ENCODE measurements at places on chromosomes 11 and 22.
A peak's percentile ranks its signal among the peaks of the same experiment; 100 is the strongest.

DNA sequence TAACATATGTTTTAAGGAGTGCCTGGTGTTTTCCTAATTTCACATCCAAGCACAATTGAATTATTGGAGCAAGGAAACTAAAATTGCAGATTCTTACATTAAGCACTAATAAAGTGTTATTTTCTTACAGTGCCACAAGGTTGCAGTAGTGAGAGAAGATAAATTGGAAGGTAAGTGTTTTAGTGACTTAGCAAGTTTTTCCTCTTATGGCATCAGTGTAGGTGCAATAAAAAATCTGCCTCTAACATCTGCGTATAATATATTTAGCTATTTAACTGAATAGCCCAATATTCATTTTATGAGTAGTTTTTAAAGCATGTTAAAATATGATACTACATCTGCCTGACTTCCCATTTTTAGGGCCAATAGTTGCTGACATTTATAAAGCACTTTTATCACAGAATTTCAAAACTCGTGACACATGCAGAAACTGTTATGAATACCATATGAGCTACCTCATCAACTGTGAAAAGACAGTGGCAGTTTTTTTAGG lies 19.0 kb downstream of the POLD3 start:
- peak; percentile 14 for DNase-seq

GRCh38 chr11:110491577-110492320 lies 62.0 kb downstream of the FDX1 start:
- DNase-seq: no peak

DNA sequence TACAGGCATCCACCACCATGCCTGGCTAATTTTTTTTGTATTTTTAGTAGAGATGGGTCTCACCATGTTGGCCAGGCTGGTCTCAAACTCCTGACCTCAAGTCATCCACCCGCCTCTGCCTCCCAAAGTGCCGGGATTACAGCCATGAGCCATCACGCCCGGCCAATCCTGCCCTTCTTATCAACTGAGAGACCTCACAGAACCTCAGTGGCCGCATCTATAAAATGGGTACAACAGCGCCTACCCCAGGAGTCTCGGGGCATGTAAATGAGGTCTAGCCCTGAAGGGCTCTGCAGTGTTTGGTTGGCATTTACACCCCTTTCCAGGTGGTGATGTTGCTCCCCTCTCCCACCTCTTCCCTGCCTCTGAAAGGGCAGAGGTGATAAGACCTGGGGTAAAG lies 11.7 kb downstream of the SYNGR1 start:
- no peak for DNase-seq

DNA sequence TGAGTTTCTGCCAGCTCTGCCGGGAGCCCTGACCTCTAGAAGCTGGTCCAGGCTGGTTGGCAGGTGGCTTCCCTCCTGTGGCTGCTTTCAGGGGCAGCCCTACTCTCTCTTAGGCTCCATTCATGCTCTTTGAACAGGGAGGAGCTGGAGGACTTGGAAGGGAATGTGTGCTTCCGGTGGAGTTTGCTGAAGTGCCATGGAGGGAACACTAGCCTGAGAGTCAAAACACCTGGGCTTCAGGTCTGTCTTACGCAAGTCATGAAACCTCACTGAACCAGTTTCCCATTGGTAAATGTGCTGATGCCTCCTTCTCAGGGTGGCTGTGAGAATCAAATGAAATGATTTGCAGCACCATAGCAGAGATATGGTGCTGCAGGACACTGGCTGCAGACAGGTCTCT lies 224.5 kb downstream of the KIRREL3 start:
- DNase-seq: no peak

- no peak for DNase-seq
Observed at GRCh38 chr11:18046116-18046777, at the start of gene TPH1. Gene TPH1 (minus strand): TSS chr11:18046269. CDS start chr11:18040762, 5,507 bp downstream.

GRCh38 chr11:128400382-128401203 lies 186.8 kb downstream of the ETS1 start:
- DNase-seq: no peak

GRCh38 chr11:75565221-75565814 lies 3.3 kb downstream of the SERPINH1 start:
- no peak for DNase-seq

DNA sequence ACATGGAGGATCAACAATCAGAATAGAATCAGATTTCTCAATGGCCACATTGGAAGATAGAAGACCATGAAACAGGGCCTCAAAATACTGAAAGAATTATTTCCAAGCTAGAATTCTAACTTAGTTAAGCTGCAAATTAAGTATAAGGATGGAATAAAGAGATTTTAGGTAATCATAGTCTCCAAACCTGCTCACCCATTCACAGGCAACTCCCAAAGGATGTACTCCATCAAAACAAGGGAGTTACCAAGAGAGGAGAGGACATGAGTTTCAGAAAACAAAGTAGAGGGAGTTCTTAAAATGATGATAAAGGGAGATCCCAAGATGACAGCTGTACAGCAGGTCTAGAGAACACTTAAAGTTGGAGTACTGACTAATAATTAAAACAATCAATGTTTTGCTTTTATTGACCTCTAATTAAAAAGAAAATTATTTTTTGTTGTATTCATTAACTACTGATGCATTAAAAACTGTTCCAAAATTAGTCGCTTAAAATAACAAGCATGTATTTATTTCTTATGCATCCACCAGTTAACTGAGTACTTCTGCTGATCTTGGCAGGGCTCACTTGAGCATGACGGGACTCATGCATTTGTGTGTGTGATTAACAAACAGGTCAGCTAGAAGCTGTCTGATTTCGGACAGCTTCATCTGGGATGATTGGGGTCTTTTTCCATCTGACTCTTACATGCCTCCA lies 95.6 kb downstream of the CD44 start:
- DNase-seq: no peak

GRCh38 chr11:112761911-112762706 lies 199.1 kb upstream of the NCAM1 start:
- no peak for DNase-seq

DNA sequence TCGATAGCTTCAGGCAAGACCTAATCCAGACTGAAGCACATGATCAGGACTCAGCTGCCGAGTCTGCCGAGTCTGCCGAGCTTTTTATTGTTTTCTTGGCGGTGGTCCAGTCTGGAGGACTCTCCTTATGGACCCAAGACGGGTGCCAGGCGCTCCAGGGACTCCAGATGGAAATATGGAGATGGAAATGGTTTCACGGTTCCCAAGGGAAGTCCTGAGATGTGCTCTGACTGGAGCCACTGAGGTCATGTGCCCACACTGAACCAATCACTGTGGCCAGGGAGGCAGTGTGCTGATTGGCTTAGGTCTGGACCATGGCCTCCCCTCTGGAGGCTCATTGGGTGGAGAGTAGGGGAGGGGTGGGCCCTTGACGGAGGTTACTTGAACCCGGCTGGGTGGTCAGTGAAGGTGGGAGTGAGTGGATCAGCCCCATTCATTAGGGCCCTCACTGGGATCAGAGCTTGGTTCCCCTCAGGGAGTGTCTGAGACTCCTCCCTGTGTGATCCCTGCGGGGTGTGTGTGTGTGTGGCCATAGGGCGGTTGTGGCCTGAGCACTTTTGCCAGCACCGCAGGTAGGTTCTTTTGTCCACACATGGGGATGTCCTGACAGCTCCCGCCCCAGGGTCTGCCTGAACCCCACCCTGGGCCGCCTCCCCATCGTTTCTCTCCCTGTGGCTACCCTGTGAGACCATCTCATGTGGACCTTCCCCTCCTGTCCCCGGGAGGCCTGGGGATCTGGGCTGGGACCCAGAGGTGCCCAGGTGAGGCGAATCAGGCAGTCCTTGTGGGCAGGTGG lies 14.0 kb downstream of the RPS6KA4 start:
- DNase-seq: peak; percentile 94

GRCh38 chr11:113313601-113314000 lies 782 bp upstream of the TTC12 start:
- DNase-seq: no peak

- no peak for DNase-seq
Observed at GRCh38 chr11:62399172-62399877, 19.5 kb upstream of the SCGB1A1 start.

DNA sequence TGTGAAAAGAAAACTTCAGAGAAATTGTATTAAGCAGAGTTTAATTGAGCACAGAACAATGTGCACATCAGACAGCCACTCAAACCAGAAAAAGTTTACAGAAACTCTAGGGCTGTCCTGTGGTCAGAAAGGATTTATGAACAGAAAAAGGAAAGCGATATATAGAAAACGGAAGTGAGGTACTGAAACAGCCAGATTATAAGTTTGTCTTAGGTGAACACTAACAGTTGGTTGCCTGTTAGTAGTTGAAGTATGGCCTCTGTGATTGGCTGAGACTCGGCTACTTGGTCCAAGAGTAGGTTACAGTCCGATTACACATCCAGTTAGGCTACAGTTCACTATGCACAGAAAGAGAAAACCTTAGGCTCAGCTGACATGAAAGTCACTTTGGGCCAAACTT lies 1232.5 kb upstream of the RAG2 start:
- no peak for DNase-seq

GRCh38 chr11:95123556-95123955 lies 33.9 kb downstream of the ENDOD1 start:
- DNase-seq: no peak

DNA sequence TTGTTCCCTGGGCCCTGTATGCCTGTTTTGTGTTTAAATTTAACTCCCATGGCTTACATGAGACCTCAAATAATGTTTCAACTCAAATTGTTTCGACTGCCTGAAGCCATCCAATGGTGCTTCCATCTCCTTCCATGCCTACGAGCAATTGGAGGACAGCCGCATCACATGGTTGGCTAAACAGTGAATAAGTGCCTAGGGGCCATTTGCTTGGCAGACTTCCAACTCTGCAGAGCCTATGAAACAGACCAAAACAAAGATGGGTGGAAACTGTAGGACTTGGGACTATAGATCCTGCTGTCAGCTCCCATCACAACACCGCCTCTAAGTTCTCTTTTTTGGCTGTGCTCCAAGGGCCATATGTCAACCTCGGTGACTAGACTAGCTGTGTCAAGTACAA lies 84.1 kb downstream of the PARVA start:
- DNase-seq: no peak

DNA sequence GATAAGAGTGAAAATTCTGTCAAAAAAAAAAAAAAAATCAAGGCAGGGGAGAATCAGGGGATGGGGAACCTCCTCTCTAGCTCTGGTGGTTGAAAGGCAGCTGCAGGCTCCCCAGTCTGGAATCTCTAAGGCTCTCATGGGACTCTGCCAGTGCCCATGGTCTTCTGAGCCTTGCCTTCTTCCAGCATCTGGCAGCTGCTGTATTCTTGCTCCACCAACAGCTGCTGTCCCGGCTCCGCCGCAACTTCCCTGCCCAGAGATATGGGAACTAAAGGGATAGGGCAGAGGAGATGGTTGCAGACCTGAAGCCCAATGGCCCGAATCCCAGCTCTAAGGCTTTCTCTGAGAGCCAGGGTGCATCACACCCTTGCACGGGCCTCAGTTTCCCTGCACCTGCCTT lies 49.5 kb upstream of the PHF21B start:
- DNase-seq: no peak

GRCh38 chr11:120248551-120249278 lies 8.8 kb downstream of the POU2F3 start:
- no peak for DNase-seq

DNA sequence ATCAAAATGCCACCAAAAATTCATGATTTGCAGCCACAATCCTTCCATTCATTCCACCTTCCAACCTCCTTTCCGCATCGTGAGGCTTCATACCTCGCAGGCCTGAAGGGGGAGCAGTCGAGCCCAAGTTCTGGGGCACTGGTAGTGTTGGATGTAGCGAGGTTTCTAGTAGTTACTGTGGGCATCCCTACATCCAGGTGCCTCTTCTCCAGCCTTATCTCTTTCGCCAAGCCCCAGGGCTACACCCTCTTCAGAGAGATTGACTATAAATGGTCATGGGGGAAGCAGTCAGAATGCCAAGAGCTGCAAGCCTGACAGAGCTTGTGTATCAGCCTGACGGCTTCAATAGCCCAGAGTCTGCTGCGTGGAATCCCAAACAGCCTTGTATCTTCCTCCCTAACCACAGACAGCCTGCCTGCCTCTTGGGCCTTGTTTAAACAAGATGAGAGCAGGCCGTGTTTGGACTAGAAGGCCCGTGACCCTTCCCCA lies 28.9 kb downstream of the CLMP start:
- DNase-seq: no peak

GRCh38 chr11:113991170-113991569 lies 16.3 kb downstream of the HTR3A start:
- no peak for DNase-seq

- DNase-seq: no peak
Observed at GRCh38 chr11:93623920-93624319, 37.6 kb upstream of the CEP295 start.

- no peak for DNase-seq
Observed at GRCh38 chr11:124238512-124238911, 2.4 kb upstream of the OR8G1 start.

GRCh38 chr11:114077482-114078305 lies 18.2 kb downstream of the ZBTB16 start:
- DNase-seq: no peak

DNA sequence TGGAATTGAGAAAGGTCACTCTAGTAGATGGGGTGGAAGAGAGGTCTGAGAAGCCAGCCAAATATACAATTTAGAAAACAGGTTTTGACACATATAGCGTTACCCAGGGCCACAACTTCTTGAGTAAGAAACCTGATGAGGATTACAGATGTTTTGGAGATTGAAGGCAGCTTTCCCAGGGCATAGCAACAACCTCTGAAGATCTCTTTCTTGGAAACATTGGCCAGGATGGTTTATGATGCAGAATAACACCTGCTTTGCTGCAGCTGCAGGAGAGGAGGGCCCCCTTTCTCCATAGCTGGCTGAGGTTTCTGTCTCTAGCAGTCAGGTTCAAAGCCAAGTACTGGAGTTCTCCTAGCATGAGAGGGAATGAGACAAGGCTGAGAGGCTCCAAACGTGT lies 75.1 kb upstream of the NUP50 start:
- DNase-seq: no peak

- DNase-seq: no peak
Observed at GRCh38 chr11:37040921-37041320, 442.9 kb upstream of the RAG2 start.

- peak; percentile 55 for DNase-seq
Observed at GRCh38 chr11:66568124-66568916, at the start of gene CTSF. Gene CTSF (minus strand): TSS chr11:66568606. CDS start chr11:66568486, 120 bp downstream.

GRCh38 chr22:36461665-36462649 lies 19.5 kb downstream of the TXN2 start:
- DNase-seq: no peak

GRCh38 chr11:36452236-36452940 lies 57.7 kb downstream of the TRAF6 start:
- no peak for DNase-seq

- no peak for DNase-seq
Observed at GRCh38 chr11:131037873-131038272, 121.6 kb upstream of the SNX19 start.

- DNase-seq: no peak
Observed at GRCh38 chr11:124078591-124078990, 36.7 kb upstream of the VWA5A start.

GRCh38 chr22:31474743-31475142 lies 14.9 kb downstream of the EIF4ENIF1 start:
- DNase-seq: no peak

DNA sequence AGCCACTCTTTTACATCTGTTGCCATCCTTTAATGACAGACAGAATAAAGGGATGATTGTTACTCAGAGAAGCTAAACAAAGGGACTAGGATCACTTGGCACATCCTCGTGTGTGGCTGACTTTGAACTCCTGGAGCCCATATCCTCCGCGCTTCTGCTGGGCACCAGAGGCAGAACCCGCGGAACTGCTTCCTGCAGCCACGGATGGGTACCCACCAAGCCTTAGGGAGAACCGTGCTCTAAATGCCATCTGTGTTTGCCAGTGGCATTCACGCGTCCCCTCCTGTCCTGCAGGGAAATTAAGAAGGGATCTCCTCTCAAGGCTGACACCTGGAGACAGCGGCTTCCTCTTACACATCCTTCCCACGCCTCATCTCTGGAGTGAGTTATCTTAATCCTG lies 294.4 kb downstream of the NTM start:
- no peak for DNase-seq

GRCh38 chr11:124682443-124682842 lies 8.7 kb downstream of the SPA17 start:
- DNase-seq: no peak

All from SHP77 treated with DMSO at 0.1 percent for 48 hours (cell line).